ENCODE measurements at places on chromosomes 4 and X.
A peak's percentile ranks its signal among the peaks of the same experiment; 100 is the strongest.

DNA sequence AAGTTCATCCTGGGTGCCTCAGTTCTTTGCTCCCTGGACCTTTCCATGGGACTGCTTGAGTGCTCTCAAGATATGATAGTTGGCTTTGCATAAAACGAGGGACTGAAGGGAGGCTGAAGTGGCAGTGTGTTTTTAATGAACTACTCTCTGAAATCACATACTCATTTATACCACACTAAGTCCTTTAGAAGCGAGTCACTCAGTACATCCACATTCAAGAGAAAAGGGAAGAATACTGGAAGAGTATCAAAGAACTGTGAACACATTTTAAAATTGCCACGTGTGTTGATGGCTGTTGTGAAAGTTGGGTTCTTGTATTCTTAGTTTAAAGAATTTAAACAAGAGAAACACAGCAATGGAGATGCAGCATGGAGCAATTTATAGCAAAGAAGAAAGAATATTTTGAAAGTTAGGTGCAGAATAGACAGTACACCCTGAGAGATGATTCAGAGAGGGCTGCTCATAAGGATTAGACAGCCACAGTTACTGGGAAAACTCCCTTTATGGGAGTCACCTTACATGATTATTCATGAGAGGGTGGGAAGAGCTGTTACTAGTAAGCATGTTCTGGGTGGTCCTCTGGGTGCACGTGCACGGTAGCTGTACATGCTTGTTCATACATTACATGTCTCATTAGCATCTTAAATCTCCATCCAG is 380.7 kb downstream of the ADGRL3 start:
- no peak for DNase-seq

GRCh38 chr4:12635629-12636028 is 848.5 kb downstream of the RAB28 start:
- DNase-seq: no peak

- peak; percentile 50 for DNase-seq
These were observed at the start of gene HDAC8 for GRCh38 chrX:72572248-72573157. TSS of gene HDAC8 (minus strand) at chrX:72572843. CDS start at chrX:72572761, 82 bp downstream.

GRCh38 chr4:85177092-85177491 is 210.6 kb upstream of the WDFY3 start:
- DNase-seq: no peak

GRCh38 chrX:103360916-103361315 is 4.6 kb downstream of the TCEAL9 start:
- no peak for DNase-seq

Data from HFF-Myc (cell line).